ENCODE measurements at places on chromosomes 13 and 19. TPM values are rescaled to one million over a fixed set of nuclear protein-coding genes. Genes with fewer than 3 reads are reported as not detected.
A peak's percentile ranks its signal among the peaks of the same experiment; 100 is the strongest.

The ZNF682 gene
- 3.4 TPM for total RNA-seq

The SYNE4 gene
- 0.62 TPM for total RNA-seq

The CYP2F1 gene
- total RNA-seq = not detected

GRCh38 chr13:43220873-43221595 lies 197.6 kb downstream of the DNAJC15 start:
- no peak for DNase-seq

- no peak for DNase-seq
Measured at GRCh38 chr13:27405546-27406134, 18.8 kb upstream of the GTF3A start.

GRCh38 chr19:4365341-4365740 lies 22.0 kb downstream of the MPND start:
- DNase-seq = no peak

DNA sequence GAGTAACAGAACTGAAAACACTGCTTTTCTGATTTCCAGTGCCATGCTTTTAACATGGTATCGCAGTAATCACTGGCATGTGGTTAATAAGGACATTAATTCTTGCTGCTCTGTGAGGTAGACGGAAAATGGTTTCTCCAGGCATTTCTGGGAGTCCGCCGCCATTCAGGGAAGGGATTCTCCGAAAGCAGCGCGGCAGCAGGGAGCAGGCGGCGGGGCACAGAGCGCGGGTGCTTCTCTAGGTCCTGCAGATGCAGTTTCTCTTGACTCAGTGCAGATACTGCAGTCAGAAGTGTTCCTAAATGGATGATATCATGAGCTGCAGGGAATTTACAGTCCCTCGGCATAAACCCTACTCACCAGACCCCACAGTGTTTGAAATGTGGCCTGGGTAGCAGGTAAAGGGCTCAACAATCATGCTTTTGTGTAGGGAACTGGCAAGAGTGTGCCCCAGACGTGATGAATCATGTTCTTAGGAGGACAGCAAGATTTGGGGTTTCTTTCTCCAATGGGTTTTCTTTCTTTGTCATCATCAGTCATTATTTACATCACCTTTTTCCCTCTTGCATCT lies 338.6 kb upstream of the ARGLU1 start:
- DNase-seq = no peak

- DNase-seq = no peak
Measured at GRCh38 chr19:980133-980998, 3.8 kb upstream of the WDR18 start.

- peak; percentile 9 for DNase-seq
Measured at GRCh38 chr13:44484562-44485138, 91.5 kb downstream of the TSC22D1 start.

DNA sequence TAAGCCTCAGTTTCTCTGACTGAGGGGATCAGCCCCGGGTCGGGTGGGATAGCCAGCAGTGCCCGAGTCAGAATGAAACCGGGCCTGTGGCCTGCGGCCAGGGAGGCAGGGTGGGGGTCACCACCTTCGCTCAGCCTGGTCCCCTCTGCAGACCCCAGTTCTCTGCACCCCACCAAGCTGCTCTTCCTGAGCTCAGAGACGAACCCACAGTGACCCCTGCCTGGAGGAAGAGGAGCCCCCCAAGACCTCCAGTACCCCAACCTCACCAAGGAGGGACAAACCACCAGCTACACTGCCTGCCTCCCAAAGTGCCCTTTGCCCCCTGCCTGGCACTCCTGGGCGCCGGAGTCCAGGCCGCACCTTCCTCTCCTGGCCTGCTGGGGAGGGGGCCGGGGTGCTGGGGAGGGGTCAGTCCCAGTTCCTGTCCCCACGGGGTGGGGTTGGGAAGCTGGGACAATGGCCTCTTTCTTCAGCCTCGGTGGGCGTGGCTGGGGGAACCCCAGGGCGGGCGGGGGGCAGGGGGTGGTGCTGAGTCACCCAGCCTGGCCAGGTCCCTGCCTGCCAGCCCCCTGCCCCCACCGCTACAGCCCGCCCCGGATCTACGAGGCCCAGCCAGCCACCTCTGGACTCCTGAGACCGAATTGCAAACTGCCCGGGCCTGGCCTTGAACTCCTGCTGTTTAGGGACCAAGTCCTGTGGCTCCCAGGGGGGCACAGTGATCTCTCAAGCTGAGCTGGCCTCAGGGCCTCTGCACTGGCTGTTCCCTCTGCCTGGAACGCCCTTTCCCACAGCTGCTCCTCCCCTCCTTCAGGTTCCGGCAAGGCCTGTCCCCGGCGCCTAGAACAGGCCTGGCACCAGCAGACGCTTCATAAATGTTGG lies 14.3 kb downstream of the ZBTB7A start:
- no peak for DNase-seq

DNA sequence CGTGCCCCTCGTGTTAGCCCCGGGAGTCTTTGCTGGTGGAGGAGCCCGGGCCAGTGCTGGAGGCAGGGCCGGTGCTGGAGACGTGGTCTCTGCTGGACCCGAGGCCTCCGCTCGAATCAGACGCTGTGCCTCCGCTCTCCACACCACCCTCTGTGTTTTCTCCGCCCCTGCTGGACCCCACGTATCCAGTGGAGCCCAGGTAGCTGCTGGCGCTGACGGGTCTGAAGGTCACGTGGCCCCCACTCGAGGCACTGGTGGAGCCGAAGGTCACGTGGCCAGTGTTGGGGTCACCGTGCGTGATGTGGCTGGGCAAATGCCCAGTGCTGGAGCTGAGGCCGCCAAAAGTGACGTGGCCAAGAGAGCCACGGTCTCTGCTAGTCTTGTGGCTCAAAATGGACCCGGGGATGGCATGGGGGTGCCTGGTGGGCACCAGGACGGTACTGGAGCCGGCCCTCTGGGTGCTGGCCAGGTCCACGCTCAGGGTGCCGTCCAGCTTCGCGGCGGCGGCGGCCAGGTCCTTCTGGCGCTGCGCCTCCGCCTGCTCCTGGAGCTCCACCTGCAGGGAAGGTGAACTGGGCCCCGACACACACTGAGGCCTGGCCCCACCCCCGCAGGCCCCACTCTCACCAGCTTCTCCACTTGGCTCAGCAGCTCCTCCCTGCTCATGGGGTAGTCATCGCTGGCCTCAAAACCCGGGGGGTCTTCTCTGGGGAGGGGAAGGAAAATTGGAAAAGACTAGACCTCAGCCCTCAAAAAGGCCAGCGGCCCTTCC lies 27.3 kb downstream of the ZNF114 start:
- no peak for DNase-seq

DNA sequence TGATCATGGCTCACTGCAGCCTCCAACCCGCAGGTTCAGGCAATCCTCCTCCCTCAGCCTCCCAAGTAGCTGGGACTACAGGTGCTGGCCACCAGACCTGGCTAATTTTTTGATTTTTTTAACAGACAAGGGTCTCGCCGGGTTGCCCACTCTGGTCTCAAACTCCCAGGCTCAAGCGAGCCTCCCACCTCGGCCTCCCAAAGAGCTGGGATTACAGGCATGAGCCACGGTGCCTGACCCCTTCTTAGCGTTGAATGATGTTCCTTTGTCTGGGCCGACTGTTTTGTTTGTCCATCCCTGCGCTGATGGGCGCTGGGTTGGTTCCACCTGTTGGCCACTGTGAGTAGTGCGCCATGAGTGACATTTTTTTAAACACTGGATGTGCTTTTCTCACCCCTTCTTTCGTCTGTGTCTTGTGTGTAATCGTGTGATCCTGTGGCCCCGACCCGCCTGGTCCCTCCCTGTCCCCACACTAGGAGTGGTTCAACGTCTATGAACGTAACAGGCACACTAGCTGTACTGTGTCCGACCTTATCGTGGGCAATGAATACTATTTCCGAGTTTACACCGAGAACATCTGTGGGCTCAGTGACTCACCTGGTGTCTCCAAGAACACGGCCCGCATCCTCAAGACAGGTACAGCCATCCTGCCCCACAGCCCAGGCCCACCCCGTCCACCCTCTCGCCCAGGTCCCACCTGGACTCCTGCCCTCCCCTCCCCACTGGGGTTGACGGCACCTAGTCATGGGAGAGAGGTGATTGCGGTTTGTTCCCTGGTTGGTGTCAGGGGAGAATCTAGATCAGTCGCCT lies 15.0 kb upstream of the EMC10 start:
- DNase-seq = peak; percentile 68

GRCh38 chr13:28349907-28350654 lies 144.8 kb downstream of the FLT1 start:
- DNase-seq = no peak

- DNase-seq = peak; percentile 42
Measured at GRCh38 chr19:40549007-40549708, 27.5 kb upstream of the SHKBP1 start.
